Colonic mucosa (tissue), 4 donors: ENCODE measurements at places on chromosomes 16 and 17. TPM values are rescaled to one million over a fixed set of nuclear protein-coding genes. Genes with fewer than 3 reads are reported as not detected.
A peak's percentile ranks its signal among the peaks of the same experiment; 100 is the strongest.

DNA sequence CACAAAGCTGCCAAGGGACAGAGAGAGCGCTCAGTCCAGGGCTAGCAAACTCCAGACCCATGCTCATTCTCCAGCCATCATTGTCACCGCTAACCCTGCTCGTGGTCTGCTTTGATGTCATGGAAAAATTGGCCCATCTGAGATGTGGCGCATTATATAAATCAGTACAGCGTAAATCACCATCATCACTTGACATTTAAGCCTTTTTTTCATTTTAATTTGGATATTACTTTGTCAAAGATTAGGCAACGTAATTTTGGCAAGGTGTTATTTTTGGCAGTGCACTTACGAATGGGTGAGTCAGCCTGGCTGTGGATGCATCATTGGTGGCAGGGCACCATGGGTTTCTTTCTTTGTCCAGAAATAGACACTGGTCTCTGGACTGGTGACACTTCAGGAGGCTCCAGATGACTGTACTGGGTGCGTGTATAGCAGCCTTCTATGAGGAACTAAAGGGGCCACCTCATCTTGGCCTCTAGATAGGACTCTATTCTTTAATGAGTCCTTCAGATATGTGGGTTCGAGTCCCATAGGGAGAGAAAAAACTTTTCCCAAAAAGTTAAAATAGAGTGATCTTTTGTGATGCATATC lies 166.3 kb downstream of the MSI2 start:
- no peak for DNase-seq
- H3K27me3 ChIP-seq: no peaks in the 10 kb centered on the region
- peaks cover 21% of the 10 kb centered on the region for H3K4me1 ChIP-seq
- H3K36me3 ChIP-seq: no peaks in the 10 kb centered on the region
- H3K27ac ChIP-seq: no peak overlapping the region

DNA sequence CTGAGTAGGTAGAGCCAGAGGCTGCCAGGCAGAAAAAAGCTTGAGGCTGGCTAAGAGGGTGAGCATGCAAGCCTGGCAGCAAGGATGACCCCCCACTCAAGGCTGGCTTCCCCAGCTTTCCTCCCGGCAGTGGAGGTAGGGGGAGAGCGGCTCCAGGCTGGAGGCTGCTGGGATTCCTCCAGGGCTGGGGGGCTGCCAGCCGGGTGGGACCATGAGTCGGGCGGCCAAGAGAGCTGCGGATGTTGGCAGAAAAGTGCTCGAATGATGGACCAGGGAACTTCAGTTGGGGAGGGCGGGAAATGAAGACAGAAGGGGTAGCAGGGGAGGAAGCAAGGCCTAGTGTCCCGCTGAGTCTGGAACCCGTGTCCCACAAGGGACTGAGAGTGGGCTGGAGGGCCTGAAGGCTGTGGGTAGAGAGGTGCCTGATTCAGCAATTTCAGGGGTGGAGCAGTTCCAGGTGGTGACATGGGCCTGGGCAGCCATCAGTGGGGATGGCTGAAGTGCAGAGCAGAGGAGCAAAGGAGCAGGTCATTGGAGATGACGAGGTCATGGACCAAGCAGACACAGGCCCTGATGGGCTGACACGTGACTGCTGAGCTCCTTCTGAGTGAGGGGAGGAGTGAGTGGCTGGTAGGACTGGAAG lies 20.3 kb downstream of the HSD11B2 start:
- no peak for DNase-seq
- peak overlapping the region; percentile 89 for H3K27ac ChIP-seq
- no peak overlapping the region for H3K4me3 ChIP-seq
- H3K4me1 ChIP-seq: peaks cover 46% of the 10 kb centered on the region

DNA sequence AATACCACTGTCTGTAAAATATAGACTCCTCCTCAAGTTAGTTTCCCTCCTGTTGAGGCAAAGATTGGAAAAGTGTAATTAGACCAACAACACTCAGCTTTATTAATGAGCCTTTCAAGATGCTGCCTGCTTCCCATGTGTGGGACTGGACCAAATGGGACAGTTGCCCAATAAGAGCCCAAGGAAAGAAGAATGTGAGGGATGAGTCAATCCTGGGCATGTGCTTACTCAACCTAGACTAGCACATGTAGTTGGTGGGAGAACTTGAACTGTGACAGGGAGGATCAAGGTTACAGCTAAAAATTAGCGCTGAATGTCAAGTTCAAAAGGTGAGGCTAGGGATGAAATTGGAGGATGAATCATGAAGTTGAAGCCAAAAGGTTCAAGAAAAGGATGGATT lies 435.5 kb downstream of the CA10 start:
- no peak for DNase-seq
- no peaks in the 10 kb centered on the region for H3K36me3 ChIP-seq
- H3K27ac ChIP-seq: no peak overlapping the region

- DNase-seq: peak; percentile 61
- no peak overlapping the region for H3K27ac ChIP-seq
- H3K4me1 ChIP-seq: no peaks in the 10 kb centered on the region
- no peaks in the 10 kb centered on the region for H3K36me3 ChIP-seq
- no peaks in the 10 kb centered on the region for H3K27me3 ChIP-seq
Measured at GRCh38 chr16:55494994-55495421, 13.9 kb upstream of the LPCAT2 start.

GRCh38 chr17:48152289-48152688 lies 44.7 kb downstream of the SNX11 start:
- no peaks in the 10 kb centered on the region for H3K4me1 ChIP-seq
- no peaks in the 10 kb centered on the region for H3K36me3 ChIP-seq

Gene NEUROD2
- not detected for total RNA-seq

Gene HSD17B2
- 44.6 TPM for total RNA-seq

Gene CBLN1
- 0.62 TPM for total RNA-seq

Gene SPSB3
- total RNA-seq: 32.7 TPM

Gene TEX19
- total RNA-seq: not detected
